Esophagus muscularis mucosa (tissue), 4 donors: ENCODE measurements at places on chromosomes 7 and 10. TPM values are rescaled to one million over a fixed set of nuclear protein-coding genes. Genes with fewer than 3 reads are reported as not detected.

GRCh38 chr10:98611436-98611835 is 164.7 kb upstream of the HPS1 start:
- no peak for DNase-seq
- H3K27me3 ChIP-seq: no peaks in the 10 kb centered on the region

CRHR2 gene
- 0.13 TPM for total RNA-seq

DNA sequence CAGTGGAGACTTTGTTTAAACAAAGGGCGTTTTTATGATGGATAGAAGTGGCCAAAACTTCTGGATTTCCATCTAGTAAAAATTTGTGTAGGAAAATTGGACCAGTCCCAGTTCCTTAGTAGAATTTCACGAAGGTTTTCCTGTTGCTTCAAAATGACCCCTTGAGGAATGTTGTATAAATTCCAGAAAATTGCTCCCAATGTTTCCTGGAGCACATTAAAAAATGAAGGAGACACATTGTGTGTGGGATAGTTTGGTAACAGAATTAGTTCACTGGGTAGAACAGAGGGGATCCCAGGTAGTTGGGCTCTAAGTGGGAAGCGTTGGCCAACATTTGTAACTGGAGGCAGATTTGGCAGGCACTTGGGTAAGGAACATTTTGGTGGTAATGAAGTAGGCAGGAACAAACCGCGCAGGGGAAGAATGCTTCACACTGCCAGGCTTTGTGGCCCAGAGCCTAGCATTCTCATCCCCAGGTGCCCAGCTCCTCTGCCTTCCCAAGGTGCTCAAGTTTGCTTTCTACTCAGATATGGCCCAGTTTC is 758.6 kb downstream of the AUTS2 start:
- peaks cover 42% of the 10 kb centered on the region for H3K4me1 ChIP-seq
- no peak overlapping the region for H3K4me3 ChIP-seq
- H3K27ac ChIP-seq: no peak overlapping the region
- no peaks in the 10 kb centered on the region for H3K36me3 ChIP-seq
- no peak for DNase-seq

CCDC126 gene
- 21.2 TPM for total RNA-seq

- H3K27ac ChIP-seq: no peak overlapping the region
- H3K27me3 ChIP-seq: peaks cover 83% of the 10 kb centered on the region
- H3K4me1 ChIP-seq: peaks cover 27% of the 10 kb centered on the region
- no peak overlapping the region for H3K4me3 ChIP-seq
- no peak for DNase-seq
Measured at GRCh38 chr7:20795361-20795760, 8.7 kb upstream of the SP8 start.

LAMTOR4 gene
- 117 TPM for total RNA-seq

CYP3A5 gene
- 3.3 TPM for total RNA-seq

DNA sequence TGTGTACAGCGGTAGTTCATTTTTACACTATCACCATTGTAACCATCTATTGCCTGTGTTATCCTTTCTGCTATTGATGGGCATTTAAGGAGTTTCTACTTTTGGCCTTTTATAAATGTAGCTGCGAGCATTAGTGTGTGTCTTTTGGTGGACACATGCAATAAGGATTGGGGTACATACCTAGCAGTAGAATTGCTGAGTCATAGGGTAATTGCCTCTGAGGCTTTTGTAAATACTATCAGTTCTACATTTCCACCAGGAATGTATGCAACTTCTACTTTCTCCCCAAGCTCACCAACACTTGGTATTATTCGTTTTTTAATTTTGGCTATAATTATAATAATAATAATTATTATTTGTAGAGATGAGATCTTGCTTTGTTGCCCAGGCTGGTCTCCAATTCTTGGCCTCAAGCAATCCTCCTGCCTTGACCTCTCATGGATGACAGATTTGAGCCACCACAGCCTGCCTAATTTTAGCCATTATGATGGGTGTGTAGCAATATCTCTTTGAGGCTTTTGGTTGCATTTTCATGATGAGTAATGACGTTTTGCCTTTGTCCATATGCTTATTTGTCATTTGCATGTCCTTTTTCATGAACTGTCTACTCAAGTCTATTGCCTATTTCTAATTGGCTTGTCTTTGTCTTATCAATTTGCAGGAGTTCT is 277.0 kb downstream of the ACTR3B start:
- H3K4me3 ChIP-seq: no peak overlapping the region
- no peak for DNase-seq
- H3K27me3 ChIP-seq: no peaks in the 10 kb centered on the region
- H3K36me3 ChIP-seq: no peaks in the 10 kb centered on the region
- H3K27ac ChIP-seq: no peak overlapping the region

DNA sequence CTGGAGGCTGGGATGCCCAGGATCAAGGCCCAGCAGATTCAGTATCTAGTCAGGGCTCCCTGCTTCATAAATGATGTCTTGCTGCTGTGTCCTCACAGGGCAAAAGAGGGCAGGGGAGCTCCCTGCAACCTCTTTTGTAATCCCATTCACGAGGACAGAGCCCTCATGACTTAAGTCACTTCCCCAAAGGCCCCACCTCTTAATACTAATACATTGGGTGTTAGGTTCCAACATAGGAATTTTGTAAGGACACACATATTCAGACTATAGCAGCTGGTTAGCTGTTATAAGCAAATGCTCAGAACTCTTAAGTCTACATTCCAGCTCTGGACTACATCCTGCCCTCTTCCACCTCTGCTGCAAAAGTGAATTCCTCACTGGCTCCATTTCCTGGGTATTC is 63.0 kb downstream of the VOPP1 start:
- no peak overlapping the region for H3K27ac ChIP-seq
- no peaks in the 10 kb centered on the region for H3K27me3 ChIP-seq
- H3K4me3 ChIP-seq: no peak overlapping the region

GRCh38 chr10:90041585-90041984 is 340.2 kb downstream of the KIF20B start:
- no peaks in the 10 kb centered on the region for H3K4me1 ChIP-seq
- no peak overlapping the region for H3K27ac ChIP-seq
- H3K27me3 ChIP-seq: no peaks in the 10 kb centered on the region

DNA sequence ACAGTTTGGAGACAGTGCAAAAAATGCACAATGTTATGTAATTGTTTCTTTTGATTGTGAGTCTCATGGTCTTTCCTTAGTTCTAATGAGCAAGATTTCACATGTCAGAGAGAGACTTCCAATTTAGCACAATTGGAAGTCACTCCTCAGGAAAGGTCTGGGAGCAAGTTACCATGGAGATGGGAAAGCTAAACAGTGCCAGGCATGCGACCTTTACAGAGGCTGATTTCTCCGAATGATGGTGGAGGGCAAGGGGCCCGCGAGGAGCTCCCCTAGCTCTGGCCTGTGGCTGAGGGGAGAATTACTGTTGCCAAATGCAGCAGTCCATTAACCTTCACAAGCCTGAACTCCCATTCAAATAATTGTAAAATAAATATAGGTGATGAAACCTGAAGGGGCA is 59.3 kb downstream of the CDCA7L start:
- no peak for DNase-seq
- H3K4me1 ChIP-seq: no peaks in the 10 kb centered on the region
- no peak overlapping the region for H3K4me3 ChIP-seq
- H3K27me3 ChIP-seq: no peaks in the 10 kb centered on the region

GRCh38 chr10:117640406-117640805 is 97.9 kb downstream of the EMX2 start:
- no peak overlapping the region for H3K4me3 ChIP-seq
- H3K4me1 ChIP-seq: no peaks in the 10 kb centered on the region

GCK gene
- total RNA-seq: 0.75 TPM

- H3K4me1 ChIP-seq: peaks cover 1% of the 10 kb centered on the region
- H3K4me3 ChIP-seq: no peak overlapping the region
- H3K27ac ChIP-seq: no peak overlapping the region
Measured at GRCh38 chr7:71193099-71193810, 61.3 kb downstream of the GALNT17 start.

DNA sequence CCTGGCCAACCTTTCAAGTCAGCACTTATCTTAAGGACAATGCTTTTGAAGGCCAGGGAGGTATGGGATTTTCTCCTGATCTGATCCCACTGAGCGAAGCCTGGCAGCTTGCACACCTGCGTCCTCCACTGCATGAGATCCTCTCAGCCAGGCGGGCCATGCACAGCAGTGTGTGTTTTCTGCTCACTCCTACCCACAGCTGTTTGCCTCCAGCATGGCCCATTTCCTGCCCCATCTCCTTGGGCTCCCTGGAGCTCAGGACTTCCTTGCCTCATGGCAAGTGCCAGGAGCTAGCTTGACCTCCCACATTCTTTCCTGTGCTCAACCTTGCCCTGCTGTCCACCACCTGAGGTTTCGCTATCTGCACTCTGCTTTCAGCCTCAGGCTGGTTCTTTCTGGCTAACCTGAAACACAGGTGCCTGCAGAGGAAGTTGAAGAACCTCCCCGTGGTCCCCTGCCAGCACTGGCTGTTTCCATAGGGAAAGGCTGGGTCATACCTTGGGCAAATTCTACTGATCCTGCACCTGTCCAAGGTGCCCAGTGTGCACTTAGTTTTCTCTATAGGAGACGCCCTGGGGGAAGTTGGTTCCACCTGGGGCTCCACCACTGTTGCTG is 43.9 kb upstream of the EEPD1 start:
- DNase-seq: no peak
- no peak overlapping the region for H3K4me3 ChIP-seq
- H3K27ac ChIP-seq: no peak overlapping the region
- no peaks in the 10 kb centered on the region for H3K36me3 ChIP-seq
- H3K27me3 ChIP-seq: no peaks in the 10 kb centered on the region

GRCh38 chr7:25002786-25003185 is 22.8 kb upstream of the OSBPL3 start:
- no peaks in the 10 kb centered on the region for H3K36me3 ChIP-seq
- H3K4me3 ChIP-seq: no peak overlapping the region
- DNase-seq: no peak
- H3K4me1 ChIP-seq: no peaks in the 10 kb centered on the region
- no peaks in the 10 kb centered on the region for H3K27me3 ChIP-seq

DNA sequence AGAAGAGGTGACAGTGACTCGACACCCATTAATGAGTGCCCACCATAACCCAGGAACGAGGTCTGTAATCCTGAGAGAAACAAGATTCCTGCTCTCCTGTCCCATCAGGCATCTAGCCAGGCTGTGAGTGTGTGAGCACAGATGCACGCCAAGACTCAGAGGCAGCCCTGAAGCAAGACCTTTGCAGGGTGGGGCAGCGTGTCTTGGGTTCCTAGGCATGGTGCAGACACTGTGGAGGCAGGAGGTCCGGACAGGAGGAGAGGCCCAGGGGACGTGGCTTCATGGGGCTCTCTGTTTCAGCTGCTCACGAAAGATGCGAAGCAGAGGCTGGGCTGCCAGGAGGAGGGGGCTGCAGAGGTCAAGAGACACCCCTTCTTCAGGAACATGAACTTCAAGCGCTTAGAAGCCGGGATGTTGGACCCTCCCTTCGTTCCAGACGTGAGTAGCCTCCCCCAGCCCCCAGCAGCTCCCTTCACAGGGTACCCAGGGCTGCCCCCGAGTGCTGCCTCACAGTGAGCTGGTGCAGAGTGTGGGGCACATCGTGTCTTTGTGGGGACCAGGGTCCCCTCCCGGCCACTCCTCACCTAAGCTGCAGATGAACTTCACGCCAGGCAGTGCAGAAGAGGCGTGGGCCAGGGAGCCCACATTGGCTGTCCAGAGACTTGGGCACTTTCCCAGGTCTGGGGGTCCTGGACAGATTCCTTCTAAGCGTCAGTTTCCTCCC is 94.5 kb downstream of the RGS10 start:
- no peaks in the 10 kb centered on the region for H3K27me3 ChIP-seq
- no peak for DNase-seq
- H3K4me1 ChIP-seq: peaks cover 11% of the 10 kb centered on the region
- H3K27ac ChIP-seq: no peak overlapping the region
- peaks cover 11% of the 10 kb centered on the region for H3K36me3 ChIP-seq
- no peak overlapping the region for H3K4me3 ChIP-seq

GRCh38 chr10:89206402-89207180 is 526 bp downstream of the CH25H start:
- peak overlapping the region; percentile 65 for H3K4me3 ChIP-seq
- H3K27me3 ChIP-seq: peaks cover 8% of the 10 kb centered on the region
- peak; percentile 92 for DNase-seq
- peak overlapping the region; percentile 75 for H3K27ac ChIP-seq
- no peaks in the 10 kb centered on the region for H3K36me3 ChIP-seq
- H3K4me1 ChIP-seq: peaks cover 19% of the 10 kb centered on the region

DNA sequence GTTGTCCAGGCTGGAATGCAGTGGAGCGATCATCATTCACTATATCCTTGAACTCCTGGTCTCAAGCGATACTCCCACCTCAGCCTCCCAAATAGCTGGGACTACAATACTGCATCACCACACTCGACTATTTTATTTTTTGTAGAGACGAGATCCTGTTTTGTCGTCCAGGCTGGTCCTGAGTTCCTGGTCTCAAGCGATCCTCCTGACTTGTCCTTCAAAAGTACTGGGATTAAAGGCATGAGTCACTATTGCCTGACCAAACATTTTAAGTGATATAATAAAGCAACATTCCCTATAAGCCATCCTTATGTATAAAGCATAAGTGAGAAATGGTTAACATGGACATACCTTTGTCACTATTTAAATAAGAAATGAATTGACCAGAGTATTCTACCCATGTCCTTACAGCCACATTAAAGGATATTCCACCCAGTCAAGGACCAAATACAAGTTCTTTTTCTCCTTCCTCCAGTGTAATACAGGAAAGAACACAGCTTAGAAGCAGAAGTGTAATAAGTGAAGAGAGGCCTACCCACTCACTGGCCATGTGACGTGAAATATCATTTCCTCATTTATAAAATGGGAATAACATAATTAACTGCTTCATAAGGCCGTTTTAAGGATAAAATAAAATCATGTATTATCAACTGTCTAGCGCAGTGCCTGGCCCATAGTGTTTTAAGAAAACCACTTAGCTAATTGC is 82.0 kb downstream of the DOCK4 start:
- no peak overlapping the region for H3K27ac ChIP-seq
- H3K27me3 ChIP-seq: no peaks in the 10 kb centered on the region
- no peaks in the 10 kb centered on the region for H3K36me3 ChIP-seq
- no peak for DNase-seq
- H3K4me1 ChIP-seq: peaks cover 5% of the 10 kb centered on the region

DNA sequence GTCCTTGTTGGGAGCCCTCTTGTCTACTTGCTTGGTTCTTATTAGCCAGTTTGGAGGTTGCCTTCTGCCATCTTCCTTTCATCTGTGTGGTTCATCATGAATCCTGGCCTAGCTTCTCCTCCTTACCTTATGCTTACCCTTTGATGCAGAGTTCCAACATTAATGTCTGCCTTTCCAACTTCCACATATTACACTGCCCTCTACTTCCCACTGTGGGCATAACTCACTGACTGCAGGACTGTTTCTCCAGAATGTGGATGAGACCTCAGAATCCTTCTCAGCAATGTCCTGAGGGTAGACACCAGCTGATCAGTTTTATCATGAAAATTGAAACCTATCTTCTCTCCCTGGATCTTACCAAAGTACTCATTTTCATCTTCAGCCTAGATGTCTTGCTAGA is 491.0 kb downstream of the LRMDA start:
- H3K27ac ChIP-seq: no peak overlapping the region
- no peaks in the 10 kb centered on the region for H3K27me3 ChIP-seq
- no peaks in the 10 kb centered on the region for H3K4me1 ChIP-seq
- no peaks in the 10 kb centered on the region for H3K36me3 ChIP-seq

GJD4 gene
- total RNA-seq: not detected

GRCh38 chr7:51368334-51368733 is 51.7 kb upstream of the COBL start:
- H3K4me1 ChIP-seq: peaks cover 4% of the 10 kb centered on the region
- no peak for DNase-seq
- no peaks in the 10 kb centered on the region for H3K27me3 ChIP-seq
- H3K27ac ChIP-seq: no peak overlapping the region

GRCh38 chr10:91242940-91243339 is 22.5 kb downstream of the PCGF5 start:
- no peak for DNase-seq
- no peak overlapping the region for H3K4me3 ChIP-seq
- peaks cover 7% of the 10 kb centered on the region for H3K4me1 ChIP-seq

GRCh38 chr10:98338318-98338717 is 70.3 kb upstream of the LOXL4 start:
- no peak overlapping the region for H3K4me3 ChIP-seq
- H3K4me1 ChIP-seq: no peaks in the 10 kb centered on the region
